ENCODE measurements at places on chromosomes 2 and 18.

DNA sequence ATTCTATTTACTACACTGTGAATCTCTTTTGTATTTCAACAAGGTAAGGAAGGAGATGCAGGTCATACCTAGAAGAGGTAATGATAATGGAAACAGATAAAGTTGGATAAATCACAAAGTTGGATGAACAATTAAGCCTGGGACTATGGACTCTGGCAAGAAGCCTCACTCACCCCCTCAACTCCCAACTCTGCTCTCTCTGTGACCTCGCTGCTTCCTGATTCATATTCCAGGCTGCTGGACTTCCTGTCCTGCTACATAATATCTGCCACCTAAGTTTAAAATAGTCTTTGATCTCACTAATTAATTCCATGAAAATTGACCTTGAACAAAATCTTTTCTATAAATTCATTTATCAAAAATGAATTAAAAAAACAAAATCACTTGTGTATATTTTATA, 215.3 kb downstream of the CALCRL start:
- no peak for DNase-seq

GRCh38 chr18:48659188-48660009, 120.6 kb downstream of the CTIF start:
- DNase-seq: no peak

DNA sequence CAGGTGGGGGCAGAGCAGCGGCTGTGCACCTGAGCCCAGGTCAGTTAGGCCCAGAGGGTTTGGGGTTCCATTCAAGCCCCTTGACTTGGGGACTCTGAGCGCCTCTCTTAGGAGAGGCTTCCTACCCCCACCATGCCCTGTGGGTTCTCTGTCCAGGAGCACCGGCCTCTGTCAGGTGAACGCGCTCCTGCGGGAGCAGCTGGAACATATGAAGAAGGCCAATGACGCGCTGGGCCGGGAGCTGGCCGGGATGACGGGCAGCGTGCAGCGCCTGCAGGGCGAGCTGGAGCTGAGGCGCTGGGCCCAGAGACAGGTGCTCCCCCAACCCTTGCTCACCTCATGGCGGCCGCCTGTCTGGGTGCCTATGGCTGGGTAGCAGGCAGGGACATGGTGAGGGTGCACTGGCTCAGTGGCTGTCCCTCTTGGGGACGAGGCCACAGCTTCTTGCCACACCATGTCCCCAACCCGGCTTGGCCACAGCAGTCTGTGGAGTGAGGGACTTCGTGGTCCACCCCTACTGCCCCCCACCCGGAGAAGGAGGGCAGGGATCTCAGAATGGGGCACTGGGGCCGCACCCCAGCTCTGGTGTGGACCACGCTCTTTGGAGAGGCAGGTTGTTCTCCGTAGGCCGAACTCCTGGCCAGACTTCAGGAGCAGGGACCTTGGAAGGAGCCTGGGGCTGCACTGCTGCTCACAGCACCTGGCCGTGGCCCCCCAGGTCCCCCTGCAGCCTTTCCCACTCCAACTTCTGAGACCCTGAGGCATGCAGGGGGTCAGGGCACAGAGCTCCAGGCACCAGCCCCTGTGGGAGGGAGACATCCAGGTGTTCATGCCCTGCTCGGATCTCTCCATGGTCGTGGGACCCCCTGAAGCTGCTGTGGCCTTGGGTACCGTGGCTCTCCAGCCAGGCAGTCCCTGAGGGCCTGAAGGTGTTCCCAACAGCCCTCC, 19.7 kb downstream of the CROCC2 start:
- DNase-seq: no peak

GRCh38 chr18:59358414-59358711, 702 bp downstream of the LMAN1 start:
- DNase-seq: no peak

- no peak for DNase-seq
These were observed 19.7 kb upstream of the IKZF2 start for GRCh38 chr2:213171147-213171546.

GRCh38 chr2:216051350-216051749, 30.3 kb downstream of the PECR start:
- no peak for DNase-seq

All from effector CD8-positive, alpha-beta T cell (primary cell).